ENCODE measurements at places on chromosomes 16 and 17.

DNA sequence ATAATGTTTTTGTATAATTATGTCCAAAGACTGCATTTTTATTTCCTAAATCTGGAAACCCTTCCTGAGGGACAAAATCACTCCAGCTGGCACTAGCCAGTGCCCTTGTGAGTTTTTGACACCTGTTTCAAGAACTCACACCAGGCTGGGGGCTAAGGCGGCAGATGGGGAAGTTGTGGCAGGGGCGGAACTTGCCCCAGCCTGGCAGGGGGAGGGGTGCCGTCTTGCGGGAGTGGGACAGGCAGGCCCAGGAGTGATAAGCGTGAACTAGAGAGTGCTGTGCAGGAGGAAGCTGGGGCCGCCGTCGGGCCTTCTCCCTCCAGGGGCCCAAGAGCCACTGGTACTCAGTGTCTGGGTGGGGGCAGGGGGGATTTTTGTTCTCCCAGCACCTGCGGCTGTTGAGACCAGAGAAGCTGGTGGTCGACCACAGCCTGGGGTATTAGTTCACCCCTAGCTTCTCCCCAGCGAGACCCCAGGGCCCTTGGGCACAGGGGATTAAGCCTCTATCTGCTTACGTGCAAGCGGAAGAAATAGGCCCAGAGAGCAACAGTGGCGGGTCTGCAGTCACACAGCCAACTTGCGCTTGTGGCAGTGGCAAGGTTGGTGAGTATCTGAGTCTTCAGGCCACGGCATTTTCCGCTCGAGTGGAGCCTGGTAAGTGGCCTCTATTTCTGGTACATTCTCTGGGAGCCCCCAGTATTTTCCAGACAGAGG lies 40.2 kb upstream of the PLCG2 start:
- peak; percentile 74 for DNase-seq

DNA sequence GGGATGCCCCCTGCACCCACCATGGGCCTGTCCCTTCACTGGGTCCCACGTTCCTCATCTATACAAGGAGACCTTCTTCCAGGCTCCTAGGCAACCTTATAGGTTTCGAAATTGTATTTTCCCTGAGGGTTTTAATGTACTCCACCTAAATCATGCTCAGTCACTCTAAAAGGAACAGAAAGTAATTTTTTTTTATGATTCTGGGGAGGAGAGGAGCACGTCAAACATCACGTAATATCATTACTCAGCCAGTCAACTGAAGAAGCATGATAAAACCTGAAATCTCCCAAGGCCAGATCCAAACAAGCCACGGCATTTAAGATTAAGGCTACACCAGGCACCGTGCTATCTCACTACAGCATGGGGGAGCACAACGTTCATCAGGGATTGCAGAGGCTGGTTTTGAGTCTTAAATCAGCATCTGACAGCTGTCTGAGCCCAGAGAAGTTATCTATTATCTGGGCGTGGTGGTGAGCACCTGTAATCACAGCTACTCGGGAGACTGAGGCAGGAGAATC lies 3.9 kb upstream of the TMEM114 start:
- DNase-seq = no peak

DNA sequence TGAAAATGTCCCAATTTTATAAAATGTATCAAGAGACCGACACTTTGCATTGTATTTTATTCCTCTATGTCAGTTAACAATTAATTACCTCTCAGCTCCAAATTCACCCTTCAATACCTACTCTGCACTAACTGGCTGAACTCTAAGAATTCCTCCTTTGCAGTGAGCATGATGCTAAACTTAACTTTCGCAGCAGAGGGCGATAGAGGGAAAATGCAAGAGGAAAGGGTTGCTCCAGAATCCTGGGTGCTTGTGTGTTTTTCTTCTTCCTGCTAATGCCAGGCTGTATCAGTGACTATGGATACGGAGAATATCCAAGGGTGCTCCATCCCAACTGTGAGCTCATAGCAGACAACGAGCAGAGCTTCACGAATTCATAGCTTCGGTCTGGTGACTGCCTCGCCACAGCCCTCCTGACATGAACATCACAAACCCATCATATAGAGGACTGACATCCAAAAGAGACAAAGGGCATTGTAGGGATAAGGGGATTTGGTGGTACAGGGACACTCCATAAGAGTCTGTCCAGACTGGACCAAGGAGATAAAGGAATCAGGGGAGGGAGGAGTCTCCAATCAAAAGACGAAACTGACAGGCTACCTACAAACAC lies 172.9 kb downstream of the STX8 start:
- no peak for DNase-seq

DNA sequence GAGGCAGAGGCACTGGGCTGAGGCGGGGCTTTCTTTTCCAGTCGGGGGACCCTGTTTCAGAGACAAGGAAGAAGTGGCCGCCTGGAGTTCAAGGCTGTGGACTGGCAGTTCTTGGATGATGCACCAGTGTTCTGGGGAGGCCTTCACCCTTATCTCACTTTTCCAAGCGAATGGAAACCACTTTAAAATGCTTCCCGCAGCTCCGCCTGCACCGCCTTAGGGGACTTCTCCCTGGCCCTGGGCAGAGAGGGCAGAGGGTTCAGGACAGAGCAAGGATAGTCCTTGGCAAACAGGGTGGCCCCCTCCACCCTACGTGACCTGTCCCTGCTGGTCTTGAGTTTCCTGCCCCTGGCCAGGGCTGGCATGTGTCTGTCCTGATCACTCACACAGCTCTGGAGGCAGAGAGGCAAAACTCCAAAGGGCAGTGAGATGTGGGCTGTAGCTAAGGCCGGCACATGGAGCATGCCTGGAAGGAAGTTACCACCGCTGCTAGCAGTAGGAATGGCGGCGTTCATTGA lies 20.6 kb downstream of the RTN4RL1 start:
- no peak for DNase-seq

DNA sequence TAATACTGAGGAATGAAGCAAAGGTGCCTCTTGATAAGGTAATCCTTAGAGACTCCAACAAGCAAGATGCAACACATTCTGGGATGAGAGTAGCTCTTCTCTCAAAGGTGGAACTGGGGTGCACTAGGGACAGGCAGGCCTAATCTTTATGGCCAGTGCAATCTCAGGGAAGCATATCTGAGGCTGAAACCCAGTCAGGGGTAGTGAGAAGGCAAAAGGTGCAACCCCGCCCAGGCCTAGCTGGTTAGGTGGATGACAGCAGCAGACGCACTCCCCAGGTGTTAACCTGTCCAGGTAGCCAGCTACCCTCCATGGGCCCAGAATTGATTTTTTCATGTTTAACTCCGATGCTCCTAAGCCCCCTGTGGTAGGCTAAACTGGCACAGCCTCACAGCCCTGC lies 9.9 kb upstream of the SLC46A1 start:
- DNase-seq = no peak

DNA sequence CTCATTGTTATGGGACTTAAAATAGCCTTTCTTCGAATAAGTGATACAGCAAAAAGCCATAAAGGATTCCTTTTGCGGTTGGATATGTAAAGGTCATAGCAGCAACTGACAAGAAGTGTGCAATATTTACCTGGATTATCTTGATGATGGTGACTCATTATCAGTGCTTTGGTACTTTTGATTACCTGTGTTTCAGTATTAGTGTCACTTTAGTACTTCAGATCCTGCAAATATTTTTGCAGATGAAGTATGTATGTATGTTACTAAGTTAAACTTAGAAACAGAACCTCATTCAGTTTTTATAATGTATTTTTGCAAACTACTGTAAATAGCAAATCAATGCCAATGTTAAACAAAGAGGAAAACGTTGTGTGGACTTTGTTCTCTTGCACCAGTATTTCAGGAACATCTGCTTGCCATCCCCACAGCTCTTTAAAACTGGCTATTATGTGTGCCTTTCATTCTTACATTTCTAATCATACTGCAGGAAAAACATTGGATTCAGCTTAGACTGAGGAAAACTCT lies 10.5 kb downstream of the CNEP1R1 start:
- DNase-seq = no peak

DNA sequence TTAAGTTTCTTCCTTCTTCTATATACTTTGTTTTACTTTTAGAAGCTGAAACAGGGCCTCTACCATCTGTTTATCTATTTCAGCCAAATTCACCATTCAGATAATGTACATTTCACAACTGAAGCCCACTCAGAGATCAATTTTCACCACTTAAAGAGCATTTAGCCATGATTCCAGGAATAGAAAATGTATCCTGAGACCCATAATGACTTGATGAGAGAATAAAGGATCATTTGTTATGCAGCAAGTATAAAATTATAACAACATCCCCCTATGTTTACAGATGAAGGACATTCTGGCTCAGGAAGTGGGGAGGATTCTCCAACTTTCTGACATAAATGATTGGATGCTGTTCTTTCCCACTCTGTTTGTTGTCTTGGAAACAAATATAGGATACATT lies 962.1 kb upstream of the EEF2KMT start:
- DNase-seq = no peak

DNA sequence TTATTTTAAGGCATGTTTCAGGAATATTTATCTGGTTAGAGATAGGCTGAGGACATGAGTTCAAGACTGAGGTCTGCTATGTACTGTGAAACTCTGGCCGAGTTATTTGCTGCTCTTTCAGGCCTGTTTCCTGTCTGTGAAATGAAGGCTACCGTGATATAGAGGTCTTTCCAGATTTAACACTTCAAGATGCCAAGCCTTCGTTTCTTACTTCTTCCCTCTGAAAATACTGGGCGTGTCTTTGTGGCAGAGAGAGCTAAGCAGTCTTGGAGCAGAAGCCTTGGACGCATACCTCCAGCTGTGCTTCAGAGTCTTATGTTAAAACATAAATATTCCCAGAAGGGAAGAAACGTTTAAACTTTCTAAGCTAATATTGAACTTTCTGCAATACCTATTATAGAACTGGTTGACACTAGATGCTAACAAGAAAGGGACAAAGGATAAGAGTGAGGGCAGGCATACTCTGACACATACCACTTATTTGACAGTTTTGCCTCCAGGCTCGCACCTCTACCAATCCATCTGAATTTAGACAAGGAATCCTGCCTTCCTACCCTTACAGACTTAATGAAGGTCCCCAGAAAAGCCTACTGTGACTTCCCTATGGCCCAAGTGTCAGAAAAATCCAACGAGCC lies 17.5 kb downstream of the WIPI1 start:
- DNase-seq = no peak

GRCh38 chr16:84947022-84947421 lies 64.3 kb downstream of the ZDHHC7 start:
- no peak for DNase-seq

- DNase-seq = no peak
Observed at GRCh38 chr17:73284354-73284753, 22.7 kb upstream of the CPSF4L start.

DNA sequence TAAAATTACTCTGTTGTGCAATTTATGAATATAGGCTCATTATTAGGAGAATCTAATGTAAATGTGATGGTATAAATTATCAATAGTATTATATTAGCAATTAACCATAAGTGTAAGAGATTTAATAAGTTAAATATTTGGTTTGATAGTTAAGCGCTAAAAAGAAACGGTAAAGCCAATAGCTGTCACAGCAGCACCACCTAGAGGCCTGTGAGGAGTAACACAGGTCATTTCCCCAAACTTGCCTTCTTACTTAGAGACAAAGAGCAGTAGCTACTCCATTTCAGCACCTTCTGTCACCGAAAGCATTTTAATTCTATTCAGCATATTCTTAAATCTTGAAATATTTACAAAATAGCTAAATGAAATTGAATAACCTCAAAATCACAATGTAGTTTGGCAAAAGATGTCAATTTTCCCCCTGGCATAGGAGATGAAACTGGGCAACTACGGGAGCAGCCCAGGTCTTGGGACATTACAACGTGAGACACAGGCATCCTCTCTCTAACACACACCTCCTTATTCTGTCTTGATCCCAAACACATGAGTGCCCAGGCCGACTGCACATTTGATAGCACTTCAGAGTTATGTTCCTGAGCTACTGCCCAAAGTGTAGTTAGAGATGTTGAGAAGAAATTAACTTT lies 14.3 kb upstream of the DYNLRB2 start:
- DNase-seq = no peak

DNA sequence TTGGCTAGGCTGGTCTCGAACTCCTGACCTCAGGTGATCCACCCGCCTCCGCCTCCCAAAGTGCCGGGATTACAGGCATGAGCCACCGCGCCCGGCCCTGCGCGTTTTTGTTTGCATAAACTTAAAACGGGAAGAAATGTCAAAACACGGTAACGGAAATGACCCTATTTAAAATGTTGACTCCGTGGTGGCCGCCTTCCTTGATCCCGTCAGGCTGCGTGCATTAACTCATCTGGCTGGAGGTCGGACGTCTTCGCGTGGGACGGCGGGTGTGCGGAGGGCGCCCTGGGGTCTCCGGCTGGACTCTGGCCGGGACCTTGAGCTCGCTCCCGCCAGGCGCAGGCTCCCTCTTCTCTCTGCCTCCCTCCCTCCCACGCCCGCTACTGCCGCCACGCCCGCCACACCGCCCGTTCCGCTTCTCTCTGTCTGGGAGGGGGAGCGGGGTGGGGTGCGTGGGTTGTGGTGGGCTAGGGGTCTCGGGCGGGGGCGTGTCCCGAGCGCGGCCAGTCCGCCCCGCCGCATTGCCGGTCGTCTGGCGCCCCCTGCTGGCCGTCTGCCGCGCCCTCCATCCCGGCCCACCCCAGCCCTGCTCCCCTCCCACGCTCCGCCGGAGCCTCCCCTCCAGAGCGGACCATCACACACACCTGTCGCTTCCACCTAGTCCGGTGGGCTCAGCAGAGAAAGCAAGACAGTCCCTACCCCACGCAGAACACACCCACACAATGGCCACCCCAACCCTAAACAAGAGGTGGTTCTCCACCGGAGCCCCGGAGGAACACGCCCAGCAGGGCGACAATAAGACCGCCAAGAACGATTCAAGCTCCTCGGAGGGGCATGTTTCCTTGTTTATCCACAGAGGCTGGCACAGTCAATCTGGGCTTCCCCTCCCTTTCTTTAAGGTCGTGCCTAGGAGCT lies 1.2 kb upstream of the CCDC42 start:
- no peak for DNase-seq

DNA sequence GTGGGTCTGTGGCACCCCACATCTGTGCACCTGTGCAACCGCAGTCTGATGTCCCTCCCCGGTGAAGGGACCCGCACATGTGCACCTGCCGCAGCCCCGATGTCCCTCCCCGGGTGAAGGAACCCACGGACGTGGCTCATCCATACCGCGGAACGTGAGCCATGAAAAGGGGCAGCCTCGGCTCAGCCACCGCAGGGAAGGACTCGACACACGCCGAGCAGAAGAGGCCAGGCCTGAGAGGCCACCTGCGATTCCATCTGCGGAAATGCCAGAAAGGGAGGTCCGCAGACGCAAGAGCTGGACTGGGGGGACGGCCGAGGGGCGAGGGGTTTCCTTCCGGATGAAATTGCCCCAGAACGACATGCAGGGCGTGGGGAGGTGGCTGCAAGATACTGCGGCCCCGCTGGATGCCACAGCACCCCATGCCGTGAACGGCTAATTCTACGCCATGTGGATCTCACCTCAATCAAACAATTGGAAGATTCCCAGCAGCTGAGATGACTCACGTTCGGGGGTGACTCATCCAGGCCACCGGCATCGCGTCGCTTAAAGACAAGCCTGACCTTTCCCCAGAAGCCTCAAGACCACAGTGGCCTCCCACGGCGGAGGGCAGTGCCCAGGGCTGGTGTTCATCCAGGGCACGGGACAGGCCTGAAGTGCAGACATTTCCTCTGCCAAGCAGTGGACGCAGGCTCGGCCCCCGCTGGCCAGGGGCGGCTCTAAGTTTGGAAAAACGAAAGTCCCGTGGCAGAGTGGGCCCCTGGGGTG lies 21.0 kb downstream of the SOX8 start:
- no peak for DNase-seq
